Activated T-helper 1 cell treated with anti-CD3 and anti-CD28 coated beads, Interleukin-12 subunit alpha, Interleukin-12 subunit beta, Interleukin-2, Interleukin-4 antibody, amounts not matched to agents 30 ng/mL and 10 ng/mL and 1 ng/mL, durations not matched to agents 14 hours and 24 hours and 36 hours (primary cell): ENCODE measurements at places on chromosomes 12 and 14. TPM values are rescaled to one million over a fixed set of nuclear protein-coding genes. Genes with fewer than 3 reads are reported as not detected.
A peak's percentile ranks its signal among the peaks of the same experiment; 100 is the strongest.

Gene PARPBP
- 23.5 and 25.1 TPM in 2 replicates for total RNA-seq

Gene SLC8A3
- total RNA-seq: 0.21 and 0.24 TPM in 2 replicates

Gene FAM181A
- not detected in 2 replicates for total RNA-seq

Gene CLEC6A
- total RNA-seq: not detected in 2 replicates

Gene TOMM20L
- not detected in 2 replicates for total RNA-seq

Gene CFAP54
- total RNA-seq: 0.17 and 0.34 TPM in 2 replicates

Gene SGPP1
- total RNA-seq: 14.7 and 14.8 TPM in 2 replicates

DNA sequence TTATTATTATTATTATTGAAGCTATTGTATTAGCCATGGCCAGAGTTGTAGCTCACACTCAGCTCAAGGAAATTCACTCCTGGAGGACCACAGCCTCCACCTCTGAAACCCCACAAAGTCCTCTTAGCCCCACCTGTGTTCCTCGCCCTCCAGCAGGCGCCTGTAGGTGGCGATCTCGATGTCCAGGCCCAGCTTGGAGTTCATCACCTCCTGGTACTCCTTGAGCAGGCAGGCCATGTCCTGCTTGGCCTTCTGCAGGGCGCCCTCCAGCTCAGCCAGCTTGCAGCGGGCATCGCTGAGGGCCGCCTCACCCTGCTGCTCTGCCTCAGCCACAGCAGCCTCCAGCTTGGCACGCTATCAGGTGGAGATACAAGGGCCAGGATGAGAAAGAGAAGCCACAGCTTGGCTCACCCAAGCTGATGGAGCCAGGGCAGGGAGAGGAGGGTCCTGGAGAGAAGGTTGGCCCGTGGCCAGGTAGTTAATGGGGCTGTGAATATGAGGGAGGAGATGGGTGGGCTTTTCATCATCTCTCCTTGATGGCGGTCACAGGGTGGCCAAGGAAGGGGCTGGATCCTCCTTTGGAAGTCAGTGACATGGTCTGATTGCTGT lies 5.1 kb downstream of the KRT85 start:
- peaks cover 7% of the 10 kb centered on the region for H3K27me3 ChIP-seq
- peaks cover 4% of the 10 kb centered on the region for H3K4me1 ChIP-seq
- DNase-seq: no peak
- H3K27ac ChIP-seq: no peak overlapping the region

DNA sequence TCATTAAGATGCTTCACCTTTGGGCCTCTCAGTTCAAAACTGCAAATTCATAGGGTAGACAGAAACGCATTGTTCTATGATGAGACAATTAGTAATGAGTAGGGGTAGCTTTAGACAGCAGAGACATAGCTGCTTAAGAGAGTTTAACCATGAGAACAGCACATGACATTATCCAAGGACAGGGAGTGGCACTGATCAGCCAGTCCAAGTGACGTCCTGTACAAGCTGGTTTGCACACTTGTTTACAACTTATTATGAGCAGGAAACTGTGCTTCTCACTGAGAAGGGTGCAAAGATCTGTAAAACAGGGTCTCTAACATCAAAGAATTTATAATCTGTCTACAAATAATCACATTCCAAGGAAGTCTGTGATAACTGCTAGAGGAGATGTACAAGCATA lies 11.2 kb upstream of the SRSF5 start:
- peaks cover 6% of the 10 kb centered on the region for H3K4me1 ChIP-seq
- no peaks in the 10 kb centered on the region for H3K36me3 ChIP-seq
- H3K27me3 ChIP-seq: no peaks in the 10 kb centered on the region
- no peak for DNase-seq

DNA sequence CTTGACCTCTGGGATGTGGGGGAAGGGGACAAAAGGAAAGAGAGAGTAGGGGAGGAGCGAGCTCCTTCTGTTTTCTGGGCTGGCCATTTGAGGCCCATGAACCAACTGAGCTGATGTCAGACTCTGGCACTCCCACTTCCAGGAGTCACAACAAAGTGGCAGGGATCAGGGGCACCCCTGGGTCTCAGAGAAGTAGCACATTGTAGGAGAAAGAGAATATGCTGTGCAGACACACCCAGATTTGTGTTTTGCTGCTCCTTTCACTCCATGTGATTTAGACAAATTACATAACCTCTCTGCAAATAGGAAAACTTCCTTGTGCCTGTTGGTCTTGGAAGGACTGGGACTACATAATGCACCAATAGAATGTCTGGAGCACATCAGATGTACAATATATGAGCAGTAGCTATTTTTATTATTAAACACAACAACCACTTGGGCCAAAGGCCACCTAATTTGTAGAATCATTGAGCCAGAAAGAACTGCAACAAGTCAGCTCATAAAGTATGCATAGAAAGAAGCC lies 265.5 kb downstream of the ZFP36L1 start:
- DNase-seq: no peak
- no peak overlapping the region for H3K27ac ChIP-seq
- peaks cover 3% of the 10 kb centered on the region for H3K27me3 ChIP-seq
- no peak overlapping the region for H3K4me3 ChIP-seq
- no peaks in the 10 kb centered on the region for H3K36me3 ChIP-seq
- H3K4me1 ChIP-seq: no peaks in the 10 kb centered on the region

- no peak overlapping the region for H3K27ac ChIP-seq
- H3K4me1 ChIP-seq: no peaks in the 10 kb centered on the region
- H3K4me3 ChIP-seq: no peak overlapping the region
- DNase-seq: no peak
- H3K36me3 ChIP-seq: no peaks in the 10 kb centered on the region
- H3K27me3 ChIP-seq: peaks cover 7% of the 10 kb centered on the region
Measured at GRCh38 chr14:69002069-69002468, 23.0 kb upstream of the ACTN1 start.

DNA sequence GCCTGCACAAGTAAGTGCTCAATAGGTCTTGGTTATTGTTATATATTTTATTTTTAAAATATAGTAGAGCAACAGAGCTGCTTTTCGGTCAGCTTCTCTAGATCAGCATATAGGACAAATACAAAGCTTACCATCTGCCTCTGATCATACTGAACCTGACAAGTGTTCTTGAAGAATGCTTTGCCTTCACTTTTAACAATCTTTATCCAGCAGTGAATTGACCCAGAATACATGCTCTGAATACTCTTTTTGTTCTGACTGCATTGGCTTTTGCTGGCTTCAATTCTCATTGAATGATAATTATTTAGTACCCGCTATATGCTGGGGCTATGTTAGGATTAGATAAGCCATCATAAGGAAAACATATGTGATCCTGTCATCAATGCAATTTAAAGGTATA lies 137.8 kb downstream of the DHRS2 start:
- peaks cover 10% of the 10 kb centered on the region for H3K27me3 ChIP-seq
- H3K36me3 ChIP-seq: no peaks in the 10 kb centered on the region
- no peaks in the 10 kb centered on the region for H3K4me1 ChIP-seq
- DNase-seq: no peak

DNA sequence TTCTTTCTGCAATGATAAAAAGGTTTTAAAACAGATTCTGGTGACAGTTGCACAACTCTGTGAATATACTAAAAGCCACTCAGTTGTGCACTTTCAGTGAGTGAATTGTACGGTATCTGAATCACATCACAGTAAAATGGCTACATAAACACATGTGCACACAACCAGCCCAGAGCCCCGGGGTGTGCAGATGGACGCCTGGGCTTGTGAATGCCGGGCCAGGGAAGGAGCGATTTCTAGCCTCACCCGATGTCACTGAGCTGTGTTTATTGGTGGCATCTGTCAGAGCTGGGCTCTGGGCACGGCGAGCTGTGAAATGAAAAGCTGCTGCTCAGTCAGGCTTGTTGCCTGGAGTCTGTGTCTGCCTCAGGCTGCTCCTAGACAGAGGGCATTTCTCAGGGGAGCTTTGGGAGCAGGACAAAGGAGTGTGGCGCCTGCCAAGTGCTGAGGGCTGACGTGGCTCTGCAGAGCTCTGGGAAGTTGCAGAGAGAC lies 25.9 kb downstream of the RHOF start:
- DNase-seq: no peak

GRCh38 chr12:52346593-52346992 lies 20.7 kb downstream of the KRT85 start:
- H3K27me3 ChIP-seq: peaks cover 19% of the 10 kb centered on the region
- DNase-seq: no peak
- no peak overlapping the region for H3K27ac ChIP-seq
- no peak overlapping the region for H3K4me3 ChIP-seq
- no peaks in the 10 kb centered on the region for H3K36me3 ChIP-seq

DNA sequence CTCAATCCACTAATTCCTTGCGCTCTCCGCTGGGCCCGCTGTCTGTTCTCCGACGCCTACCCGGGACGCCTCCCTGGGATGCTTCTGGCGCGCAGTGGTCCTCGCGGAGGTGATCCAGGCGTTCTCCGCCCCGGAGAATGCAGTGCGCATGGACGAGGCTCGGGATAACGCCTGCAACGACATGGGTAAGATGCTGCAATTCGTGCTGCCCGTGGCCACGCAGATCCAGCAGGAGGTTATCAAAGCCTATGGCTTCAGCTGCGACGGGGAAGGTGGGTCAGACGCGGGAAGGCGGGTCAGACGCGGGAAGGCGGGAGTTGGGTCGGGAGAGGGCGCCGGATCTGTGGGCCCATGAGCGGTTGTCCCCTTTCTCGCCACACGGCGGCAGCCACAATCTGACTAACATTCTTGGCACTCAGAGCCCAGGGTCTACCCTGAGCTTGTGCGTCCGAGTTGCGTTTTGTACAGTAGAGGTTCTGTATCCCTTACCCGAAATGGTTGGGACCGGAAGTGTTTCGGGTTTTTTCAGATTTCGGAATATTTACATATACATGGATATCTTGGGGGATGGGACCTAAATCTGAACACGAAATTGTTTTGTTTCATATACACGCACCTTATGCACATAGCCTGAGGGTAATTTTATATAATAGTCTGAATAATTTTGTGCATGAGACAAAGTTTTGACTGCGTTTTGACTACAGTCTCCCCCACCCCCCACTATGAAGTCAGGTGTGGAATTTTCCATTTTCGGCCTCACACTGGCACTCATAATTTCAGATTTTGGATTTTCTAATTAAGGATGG lies 762 bp downstream of the C12orf57 start:
- no peaks in the 10 kb centered on the region for H3K27me3 ChIP-seq
- peaks cover 18% of the 10 kb centered on the region for H3K36me3 ChIP-seq
- H3K27ac ChIP-seq: peak overlapping the region; percentile 95
- peak; percentile 84 for DNase-seq
- H3K4me3 ChIP-seq: peak overlapping the region; percentile 96
- peaks cover 71% of the 10 kb centered on the region for H3K4me1 ChIP-seq

DNA sequence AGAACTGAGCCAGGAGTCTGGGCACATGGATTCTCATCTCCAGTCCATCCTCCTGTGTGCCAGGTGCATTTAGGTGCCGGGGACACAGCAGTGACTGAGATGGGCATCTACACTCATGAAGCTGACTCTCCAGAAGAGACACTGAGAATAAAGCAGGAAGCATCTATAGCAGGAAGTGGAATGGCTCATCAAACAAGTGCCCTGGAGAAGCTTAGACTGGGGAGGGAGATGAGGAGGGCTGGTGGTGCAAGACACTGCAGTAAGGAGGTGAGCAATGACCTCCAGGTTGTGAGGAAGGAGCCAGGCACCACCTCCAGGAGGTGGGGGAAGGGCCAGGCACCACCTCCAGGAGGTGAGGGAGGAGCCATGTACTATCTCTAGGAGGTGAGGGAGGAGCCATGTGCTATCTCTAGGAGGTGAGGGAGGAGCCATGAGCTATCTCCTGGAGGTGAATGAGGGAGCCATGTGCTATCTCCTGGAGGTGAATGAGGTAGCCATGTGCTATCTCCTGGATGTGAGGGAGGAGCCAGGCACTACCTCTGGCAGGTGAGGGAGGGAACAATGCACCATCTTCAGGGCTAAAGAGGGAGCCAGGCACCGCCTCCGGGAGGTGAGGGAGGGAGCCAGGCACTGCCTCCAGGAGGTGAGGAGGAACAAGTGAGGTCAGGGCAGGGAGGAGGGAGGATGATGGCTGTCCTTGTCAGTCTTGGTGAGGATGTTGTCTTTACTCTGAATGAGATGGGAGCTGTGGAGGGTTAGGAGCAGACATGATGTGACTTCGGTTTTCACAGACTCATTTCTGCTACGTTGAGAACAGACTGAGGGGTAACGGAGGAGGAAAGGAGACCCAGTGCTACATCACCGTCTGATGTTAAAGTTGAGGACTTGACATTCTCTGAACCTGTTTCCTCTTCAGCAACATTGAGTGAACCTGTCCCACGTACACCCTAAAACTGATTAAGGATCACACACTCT lies 961.9 kb upstream of the TMEM132C start:
- H3K4me3 ChIP-seq: no peak overlapping the region
- DNase-seq: no peak
- no peak overlapping the region for H3K27ac ChIP-seq
- H3K27me3 ChIP-seq: no peaks in the 10 kb centered on the region

DNA sequence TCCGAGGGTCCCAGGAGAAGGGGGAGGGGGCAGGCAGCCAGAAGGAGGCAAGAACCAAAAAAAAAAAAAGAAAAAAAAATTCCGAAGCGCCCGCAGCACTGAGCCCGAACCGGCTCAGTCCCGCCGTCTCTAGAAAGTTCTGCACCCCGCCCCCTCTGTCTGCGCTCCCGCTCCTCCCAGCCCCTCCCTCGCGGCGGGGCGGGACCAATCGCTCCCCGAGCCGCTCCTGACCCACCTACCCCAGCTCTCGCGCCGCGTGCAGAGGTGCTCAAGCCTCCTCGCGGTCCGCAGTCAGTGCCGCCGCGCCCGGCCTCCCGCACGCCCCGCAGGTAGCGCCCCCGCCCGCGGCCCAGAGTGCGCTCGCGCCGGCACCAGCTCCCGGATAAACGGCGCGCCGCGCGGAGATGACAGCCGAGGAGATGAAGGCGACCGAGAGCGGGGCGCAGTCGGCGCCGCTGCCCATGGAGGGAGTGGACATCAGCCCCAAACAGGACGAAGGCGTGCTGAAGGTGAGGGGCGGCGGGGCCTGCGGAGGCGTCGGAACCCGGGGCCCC lies at the start of gene FKBP4:
TSS of gene FKBP4 (plus strand) at position 235 of the 554 bp plus-strand sequence. CDS start at position 405, 170 bp downstream.
- peak; percentile 86 for DNase-seq
- H3K27me3 ChIP-seq: peaks cover 20% of the 10 kb centered on the region
- peak within 1 kb of the TSS; percentile 96 for H3K4me3 ChIP-seq
- H3K36me3 ChIP-seq: peaks cover 29% of the 10 kb centered on the region
- peak within 1 kb of the TSS; percentile 75 for H3K27ac ChIP-seq
- peaks cover 15% of the 10 kb centered on the region for H3K4me1 ChIP-seq

DNA sequence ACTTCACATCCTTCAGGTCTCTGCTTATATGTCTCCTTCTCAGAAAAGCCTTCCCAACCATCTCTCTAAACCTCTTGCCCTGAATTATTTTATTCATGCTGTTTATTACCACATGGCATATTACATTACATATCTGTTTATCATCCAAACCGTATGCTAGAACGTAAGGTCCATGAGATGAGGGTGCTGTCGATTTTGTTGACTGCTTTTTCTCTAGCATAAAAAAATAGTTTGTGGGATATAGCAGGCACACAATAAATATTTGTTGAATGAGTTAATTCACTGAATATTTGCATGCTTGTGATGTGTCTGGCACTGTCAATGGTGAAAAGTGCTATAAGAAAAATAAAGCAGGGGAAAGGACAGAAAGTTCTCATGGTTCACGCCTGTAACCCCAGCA lies 22.9 kb downstream of the SAMD4A start:
- no peak overlapping the region for H3K27ac ChIP-seq
- peaks cover 27% of the 10 kb centered on the region for H3K27me3 ChIP-seq
